ENCODE measurements at places on chromosomes 2 and 18. TPM values are rescaled to one million over a fixed set of nuclear protein-coding genes. Genes with fewer than 3 reads are reported as not detected.

The IER3IP1 gene
- 39.0 TPM for total RNA-seq

The SDC1 gene
- 16.8 TPM for total RNA-seq

The IL36B gene
- not detected for total RNA-seq

The POMC gene
- 0.57 TPM for total RNA-seq

The CYRIA gene
- total RNA-seq, result 3.7 TPM

The TRAF3IP1 gene
- 9.9 TPM for total RNA-seq

The BIN1 gene
- 140 TPM for total RNA-seq

The HSPD1 gene
- 183 TPM for total RNA-seq

The REG3A gene
- not detected for total RNA-seq

The LHCGR gene
- not detected for total RNA-seq

The GPR75 gene
- total RNA-seq, result 0.71 TPM

The SLC9A4 gene
- under 0.01 TPM for total RNA-seq

The ST3GAL5 gene
- total RNA-seq, result 30.2 TPM

The KCTD1 gene
- 6.7 TPM for total RNA-seq

The DSG2 gene
- 2.3 TPM for total RNA-seq

The ANTXR1 gene
- total RNA-seq, result 262 TPM

The CRACDL gene
- total RNA-seq, result not detected

The DNAJB2 gene
- 33.0 TPM for total RNA-seq

The PROKR1 gene
- total RNA-seq, result not detected

The TXNDC2 gene
- under 0.01 TPM for total RNA-seq

The ALKAL2 gene
- total RNA-seq, result not detected

The LRATD1 gene
- total RNA-seq, result 0.09 TPM

The DES gene
- 3.7 TPM for total RNA-seq

The MAP2 gene
- 0.71 TPM for total RNA-seq

The G6PC2 gene
- total RNA-seq, result not detected

The CHST9 gene
- not detected for total RNA-seq

The RGPD4 gene
- total RNA-seq, result not detected

The VAMP5 gene
- 32.8 TPM for total RNA-seq

The CD8B gene
- not detected for total RNA-seq

The IGFBP5 gene
- total RNA-seq, result 928 TPM

The FAP gene
- total RNA-seq, result 148 TPM

The LAMA3 gene
- total RNA-seq, result 19.1 TPM

The ERCC3 gene
- total RNA-seq, result 36.9 TPM

The CTLA4 gene
- not detected for total RNA-seq

The KCNJ13 gene
- total RNA-seq, result not detected

The PMAIP1 gene
- total RNA-seq, result 3.1 TPM

The ZSCAN30 gene
- total RNA-seq, result 15.1 TPM

The GBX2 gene
- not detected for total RNA-seq

The FOXD4L1 gene
- 0.09 TPM for total RNA-seq

The ARPC2 gene
- 269 TPM for total RNA-seq

The CABYR gene
- total RNA-seq, result 3.6 TPM

The MAB21L4 gene
- total RNA-seq, result not detected

The CFAP65 gene
- total RNA-seq, result not detected

The TOGARAM2 gene
- total RNA-seq, result 0.14 TPM

The KIF5C gene
- 0.09 TPM for total RNA-seq

The SRD5A2 gene
- total RNA-seq, result not detected

The ANKRD23 gene
- total RNA-seq, result 1.00 TPM

The SAP130 gene
- total RNA-seq, result 1.8 TPM

The CCDC102B gene
- 45.7 TPM for total RNA-seq

The CAPN13 gene
- total RNA-seq, result not detected

The CROCC2 gene
- 0.14 TPM for total RNA-seq

The NOP58 gene
- 41.9 TPM for total RNA-seq

The STARD6 gene
- total RNA-seq, result not detected

The LRP2 gene
- total RNA-seq, result not detected

The POTEC gene
- total RNA-seq, result under 0.01 TPM

The ANKRD62 gene
- not detected for total RNA-seq

The MEP1B gene
- not detected for total RNA-seq
